ENCODE measurements at places on chromosomes 2 and 18.

GRCh38 chr18:36499938-36500337 lies 202.4 kb downstream of the FHOD3 start:
- no peak overlapping the region for H3K27ac ChIP-seq
- no peak overlapping the region for H3K4me3 ChIP-seq
- H3K36me3 ChIP-seq = no peaks in the 10 kb centered on the region
- no peaks in the 10 kb centered on the region for H3K27me3 ChIP-seq

DNA sequence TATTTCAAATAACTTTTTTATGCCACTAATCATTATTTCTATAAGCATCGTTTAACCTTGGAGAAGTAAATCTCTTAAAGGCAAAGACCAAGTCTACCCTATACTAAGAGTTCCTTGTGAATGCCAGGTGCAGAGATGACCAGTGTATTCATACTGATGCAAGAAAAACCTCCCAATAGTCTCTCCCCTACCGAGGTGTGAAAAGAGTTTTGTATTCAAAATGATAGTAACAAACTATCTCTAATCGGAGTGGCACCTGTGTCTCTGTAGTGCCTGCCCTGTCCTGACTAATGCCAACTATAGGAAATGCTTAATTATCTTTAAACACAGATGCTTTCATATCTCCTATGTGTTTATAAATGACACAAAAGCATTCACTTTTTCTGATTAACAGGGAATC lies 798.5 kb downstream of the TRIB2 start:
- H3K4me1 ChIP-seq = peaks cover 2% of the 10 kb centered on the region
- no peaks in the 10 kb centered on the region for H3K27me3 ChIP-seq
- no peak for DNase-seq
- H3K27ac ChIP-seq = no peak overlapping the region

- H3K36me3 ChIP-seq = no peaks in the 10 kb centered on the region
- peak overlapping the region; percentile 93 for H3K27ac ChIP-seq
- DNase-seq = no peak
- H3K4me3 ChIP-seq = no peak overlapping the region
- peaks cover 94% of the 10 kb centered on the region for H3K4me1 ChIP-seq
Observed at GRCh38 chr2:177243476-177243875, 21.1 kb downstream of the NFE2L2 start.

DNA sequence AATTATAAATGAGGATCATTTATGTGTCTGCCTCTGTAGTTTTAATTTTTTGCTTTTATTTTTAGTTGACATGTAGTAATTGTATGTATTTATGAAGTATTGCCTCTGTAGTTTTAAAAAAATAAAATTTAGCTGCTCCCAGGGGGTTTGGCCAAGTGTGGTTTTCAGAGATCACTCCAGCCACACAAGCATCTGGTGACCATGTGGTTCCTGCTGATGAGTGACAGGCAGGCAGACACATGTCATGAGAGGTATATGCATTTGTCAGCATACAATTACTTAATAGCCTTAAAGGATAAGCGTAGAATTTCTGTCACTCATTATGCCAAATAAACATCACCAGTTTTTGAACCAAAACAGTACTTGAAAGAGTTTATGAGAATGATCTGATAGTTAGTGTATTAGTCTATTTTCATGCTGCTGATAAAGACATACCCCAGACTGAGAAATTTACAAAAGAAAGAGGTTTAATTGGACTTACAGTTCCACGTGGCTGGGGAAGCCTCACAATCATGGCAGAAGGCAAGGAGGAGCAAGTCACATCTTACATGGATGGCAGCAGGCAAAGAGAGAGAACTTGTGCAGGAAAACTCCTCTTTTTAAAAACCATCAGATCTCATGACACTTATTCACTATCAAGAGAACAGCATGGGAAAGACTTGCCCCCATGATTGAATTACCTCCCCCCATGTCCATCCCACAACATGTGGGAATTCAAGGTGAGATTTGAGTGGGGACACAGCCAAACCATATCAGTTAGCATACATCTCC lies 29.6 kb downstream of the MREG start:
- H3K36me3 ChIP-seq = no peaks in the 10 kb centered on the region
- no peaks in the 10 kb centered on the region for H3K27me3 ChIP-seq
- no peak overlapping the region for H3K27ac ChIP-seq
- H3K4me3 ChIP-seq = no peak overlapping the region
- DNase-seq = no peak

- H3K4me3 ChIP-seq = no peak overlapping the region
- H3K27ac ChIP-seq = no peak overlapping the region
- H3K4me1 ChIP-seq = peaks cover 14% of the 10 kb centered on the region
- DNase-seq = no peak
- H3K36me3 ChIP-seq = no peaks in the 10 kb centered on the region
Observed at GRCh38 chr2:232526372-232526941, 497 bp downstream of the CHRND start.
